ENCODE measurements at places on chromosomes 2 and 18.
A peak's percentile ranks its signal among the peaks of the same experiment; 100 is the strongest.

DNA sequence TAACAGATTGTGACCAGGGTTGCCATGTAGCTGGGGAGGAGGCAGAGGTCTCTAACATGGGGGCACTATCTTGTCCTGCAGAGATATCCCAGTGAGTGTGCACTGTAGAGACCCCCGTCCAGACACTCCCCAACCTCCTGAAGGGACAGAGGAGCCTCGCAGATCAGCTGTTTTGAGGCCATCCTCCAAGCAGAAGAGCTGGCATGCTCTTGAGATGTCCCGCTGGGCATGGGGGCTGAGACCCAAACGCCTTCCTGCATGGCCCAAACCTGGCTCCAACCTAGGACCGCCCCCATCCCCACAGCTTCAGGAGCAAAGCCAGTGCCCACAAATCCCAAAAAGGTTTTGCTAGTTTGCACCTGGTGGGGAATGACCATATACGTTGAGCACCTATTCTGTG is 2.7 kb upstream of the SLC66A3 start:
- no peak for DNase-seq

GRCh38 chr2:177520324-177520723 is 127.8 kb downstream of the AGPS start:
- DNase-seq, result no peak

GRCh38 chr2:24511894-24512293 is 20.8 kb downstream of the NCOA1 start:
- no peak for DNase-seq

DNA sequence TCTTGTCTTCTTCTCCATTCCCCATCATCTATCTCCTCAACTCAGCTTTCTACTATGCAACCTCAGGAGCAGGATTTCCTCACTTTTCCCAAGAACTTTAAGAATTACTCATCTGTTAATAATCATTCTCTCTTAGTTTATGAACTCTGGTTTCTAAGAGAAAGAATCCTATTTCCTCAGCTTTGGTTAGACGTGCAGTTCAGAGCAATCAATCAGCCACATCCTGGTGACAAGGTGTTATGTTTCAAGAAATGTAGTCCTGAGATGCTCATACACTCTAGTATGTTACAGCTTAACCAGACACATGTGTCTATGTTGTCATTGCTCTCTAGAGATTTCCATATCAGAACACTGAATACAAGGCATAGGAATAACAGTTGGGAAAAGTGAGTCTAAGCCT is 277.9 kb downstream of the MBD2 start:
- DNase-seq, result peak; percentile 33

GRCh38 chr2:119414894-119415293 is 16.8 kb upstream of the TMEM37 start:
- DNase-seq, result no peak

- no peak for DNase-seq
Observed at GRCh38 chr2:236512267-236512666, 57.4 kb upstream of the ACKR3 start.

DNA sequence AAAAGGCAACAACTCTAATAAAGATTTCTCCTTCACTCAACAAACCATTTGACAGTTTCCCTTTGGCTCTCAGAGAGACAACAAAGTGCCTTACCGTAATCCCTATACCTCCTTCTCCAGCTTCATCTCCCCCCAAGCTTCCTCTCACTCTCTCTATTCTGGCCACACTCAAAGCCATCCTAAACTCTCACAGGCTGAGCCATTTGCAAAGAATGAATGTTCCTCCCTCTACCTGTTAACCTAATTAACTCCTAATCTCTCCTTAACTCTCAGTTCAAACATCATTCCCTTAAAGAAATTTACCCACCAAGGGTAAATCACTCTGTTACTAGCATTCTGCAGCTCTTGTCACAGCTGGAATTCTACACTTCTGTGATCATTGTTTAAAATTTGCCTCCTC is 38.2 kb downstream of the GFPT1 start:
- no peak for DNase-seq

DNA sequence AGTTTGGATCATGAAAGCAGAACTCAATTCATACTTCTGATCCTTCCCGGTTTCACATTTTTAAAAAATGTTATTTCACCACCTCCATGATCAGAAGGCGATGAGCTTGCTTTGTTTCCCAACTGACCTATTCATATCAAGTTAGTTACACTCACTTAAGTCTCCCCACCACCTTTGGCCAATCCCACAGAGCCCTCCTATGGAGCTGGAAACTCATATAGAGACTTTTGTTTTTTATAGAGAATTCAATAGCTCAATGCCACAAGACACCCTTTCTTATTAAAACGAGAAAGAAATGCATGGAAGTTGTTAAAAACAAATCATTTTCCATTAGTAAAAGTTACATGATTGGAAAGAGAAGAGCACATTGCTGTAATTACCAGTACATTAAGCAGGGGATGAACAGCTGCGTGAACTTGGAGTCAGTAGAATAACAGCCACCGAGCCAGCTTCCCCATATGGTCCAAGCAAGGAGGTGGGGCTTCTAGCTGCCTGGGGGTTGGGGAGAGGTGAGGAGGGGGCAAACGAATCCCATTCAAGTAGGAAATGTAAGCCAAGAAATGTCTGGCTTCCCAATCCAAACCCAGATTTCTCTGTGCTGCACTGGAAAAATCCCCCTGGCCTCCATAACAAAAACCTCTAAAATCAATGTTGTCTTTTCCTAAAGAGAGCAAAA is 614.5 kb downstream of the IRS1 start:
- DNase-seq, result no peak

GRCh38 chr18:23067236-23067635 is 68.0 kb upstream of the CABLES1 start:
- peak; percentile 38 for DNase-seq

DNA sequence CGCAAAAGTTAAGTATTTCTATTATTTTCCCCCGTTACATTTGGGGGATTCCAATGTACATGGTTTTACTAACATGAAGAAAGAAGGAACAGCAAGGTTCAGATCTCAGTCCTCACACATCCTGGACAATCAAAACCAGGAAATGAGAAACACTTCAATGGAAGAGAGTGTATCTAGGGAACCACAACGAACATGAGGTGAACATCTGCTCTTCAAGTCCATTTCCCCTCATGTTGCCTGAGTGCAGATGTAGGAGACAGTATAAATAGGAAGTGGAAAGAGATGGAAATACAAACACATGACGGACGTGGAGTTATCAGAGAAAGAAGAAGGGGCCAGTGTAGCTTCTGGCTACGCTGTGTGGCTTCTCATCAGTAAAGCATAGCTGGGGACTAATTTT is 52.6 kb downstream of the CHN1 start:
- DNase-seq, result peak; percentile 23

Data from fibroblast of skin of back (primary cell).